ENCODE measurements at places on chromosomes 2 and 18.

DNA sequence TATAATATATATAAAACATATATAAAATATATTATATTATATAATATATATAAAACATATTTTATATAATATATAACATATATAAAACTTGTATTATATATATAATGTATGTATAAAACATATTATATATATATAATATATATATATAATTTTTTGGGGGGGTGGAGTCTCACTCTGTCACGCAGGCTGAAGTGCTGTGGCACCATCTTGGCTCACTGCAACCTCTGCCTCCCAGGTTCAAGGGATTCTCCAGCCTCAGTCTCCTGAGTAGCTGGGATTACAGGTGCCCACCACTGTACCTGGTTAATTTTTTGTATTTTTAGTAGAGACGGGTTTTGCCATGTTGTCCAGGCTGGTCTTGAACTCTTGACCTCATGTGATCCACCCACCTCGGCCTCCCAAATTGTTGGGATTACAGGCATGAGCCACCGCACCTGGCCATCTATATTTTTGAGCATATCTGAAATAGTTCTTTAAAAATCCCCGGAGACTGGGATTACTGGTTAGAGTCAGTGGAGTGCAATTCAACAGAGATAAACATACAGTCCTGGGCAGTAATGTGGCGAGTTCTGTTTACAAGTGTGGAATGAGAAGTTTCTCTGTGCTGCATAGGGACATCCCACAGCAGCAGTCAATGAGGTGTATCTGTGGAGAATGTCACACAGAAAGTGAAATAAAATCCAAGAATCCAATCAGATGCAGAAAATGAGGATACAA lies 208.4 kb downstream of the MYCN start:
- DNase-seq: no peak

- DNase-seq: no peak
Measured at GRCh38 chr2:20507166-20507692, 60.4 kb downstream of the RHOB start.

GRCh38 chr2:68767031-68767961 lies 32.7 kb downstream of the ARHGAP25 start:
- peak; percentile 44 for DNase-seq

DNA sequence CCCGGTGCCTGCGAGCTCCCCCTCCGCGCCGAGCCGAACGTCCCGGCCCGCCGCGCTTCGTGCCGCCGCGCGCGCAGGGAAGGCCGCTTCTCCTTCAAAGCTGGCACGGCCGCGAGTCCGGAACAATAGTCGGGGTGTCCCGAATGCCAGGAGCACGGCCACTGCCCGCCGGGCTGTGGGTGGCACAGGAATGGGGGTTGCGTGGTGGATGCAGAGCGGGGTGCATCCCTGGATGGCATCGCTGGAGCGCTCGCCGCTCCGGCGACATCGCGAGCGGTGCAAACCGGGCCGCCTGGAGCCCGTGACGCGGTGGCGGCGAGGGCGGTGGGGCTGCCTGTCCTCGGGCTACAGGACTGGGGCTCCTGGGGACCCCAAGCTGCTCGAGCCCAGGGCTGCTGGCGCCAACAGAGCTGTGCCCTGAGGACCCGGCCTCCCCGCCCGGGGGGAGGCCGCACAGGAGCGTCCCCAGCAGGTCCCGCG lies 1.1 kb upstream of the SATB2 start:
- DNase-seq: no peak

- no peak for DNase-seq
Measured at GRCh38 chr2:215998636-215999035, 14.7 kb downstream of the MREG start.

DNA sequence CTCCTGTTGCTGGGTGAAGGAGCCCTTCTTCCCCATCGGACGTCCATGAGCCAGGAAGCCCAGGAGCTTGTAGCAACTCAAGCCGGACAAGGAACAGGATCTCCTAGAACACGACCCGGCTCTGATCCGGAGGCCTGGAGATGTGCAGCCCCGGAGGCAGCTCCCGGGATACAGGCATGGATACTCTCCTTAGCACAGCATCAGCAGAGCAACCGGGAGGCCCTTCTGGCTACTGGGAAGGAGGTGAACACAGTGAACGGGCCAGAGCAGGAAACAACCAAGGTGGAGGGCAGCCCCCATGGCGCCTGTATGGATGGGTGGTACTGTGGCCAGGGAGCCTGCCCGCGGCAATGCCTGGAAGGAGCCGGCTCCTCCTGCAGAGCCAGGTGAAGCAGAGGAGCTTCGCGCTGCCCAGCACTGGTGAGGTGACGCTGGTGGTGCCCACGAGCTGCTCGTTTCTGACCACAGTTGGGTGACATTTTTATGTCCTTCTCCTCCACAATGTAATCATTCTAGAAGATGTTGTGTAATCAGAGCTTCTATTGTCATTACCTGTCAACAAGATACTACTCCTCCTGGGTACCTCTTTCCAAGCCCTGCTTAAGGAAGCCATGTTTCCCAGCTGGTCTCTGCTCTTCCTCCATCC lies 94.3 kb downstream of the TWIST2 start:
- no peak for DNase-seq

GRCh38 chr2:181891258-181891965 lies at the start of gene ITPRID2:
TSS of gene ITPRID2 (plus strand) at chr2:181891730. CDS start at chr2:181892067, 337 bp downstream.
- DNase-seq: peak; percentile 70

GRCh38 chr2:157181234-157181633 lies 76.3 kb upstream of the GALNT5 start:
- DNase-seq: no peak

DNA sequence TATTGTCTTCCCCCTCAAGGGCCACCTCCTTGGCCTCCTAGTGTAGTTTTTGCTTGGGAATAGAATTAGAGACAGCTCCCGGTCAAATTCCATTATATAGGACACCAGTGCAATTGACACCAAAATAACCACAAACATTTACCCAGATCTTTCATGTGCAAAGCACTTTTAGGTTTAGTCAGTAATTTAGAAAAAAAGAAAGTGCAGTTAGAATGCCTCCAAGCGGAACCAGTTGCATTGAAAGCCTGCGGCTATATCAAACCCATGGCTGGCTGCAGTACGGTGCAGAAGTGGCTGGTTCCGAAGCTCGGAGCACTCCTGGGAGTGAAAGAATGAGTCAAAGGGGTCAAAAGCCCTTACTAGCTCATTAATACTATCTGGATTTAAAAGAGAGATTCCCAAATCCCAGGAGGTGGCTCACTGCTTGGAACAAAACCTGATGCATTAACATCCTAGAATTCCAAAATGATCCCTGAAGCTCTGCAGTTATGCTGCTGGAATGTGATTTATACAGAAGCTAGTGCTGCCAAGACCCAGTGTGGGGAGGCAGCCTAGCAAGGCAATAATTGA lies 432.2 kb upstream of the KLHL29 start:
- DNase-seq: no peak

GRCh38 chr2:47023332-47023731 lies 107.7 kb upstream of the MCFD2 start:
- DNase-seq: no peak

GRCh38 chr2:212854116-212854515 lies 297.3 kb downstream of the IKZF2 start:
- no peak for DNase-seq

- no peak for DNase-seq
Measured at GRCh38 chr2:152432206-152432653, 97.3 kb downstream of the FMNL2 start.

DNA sequence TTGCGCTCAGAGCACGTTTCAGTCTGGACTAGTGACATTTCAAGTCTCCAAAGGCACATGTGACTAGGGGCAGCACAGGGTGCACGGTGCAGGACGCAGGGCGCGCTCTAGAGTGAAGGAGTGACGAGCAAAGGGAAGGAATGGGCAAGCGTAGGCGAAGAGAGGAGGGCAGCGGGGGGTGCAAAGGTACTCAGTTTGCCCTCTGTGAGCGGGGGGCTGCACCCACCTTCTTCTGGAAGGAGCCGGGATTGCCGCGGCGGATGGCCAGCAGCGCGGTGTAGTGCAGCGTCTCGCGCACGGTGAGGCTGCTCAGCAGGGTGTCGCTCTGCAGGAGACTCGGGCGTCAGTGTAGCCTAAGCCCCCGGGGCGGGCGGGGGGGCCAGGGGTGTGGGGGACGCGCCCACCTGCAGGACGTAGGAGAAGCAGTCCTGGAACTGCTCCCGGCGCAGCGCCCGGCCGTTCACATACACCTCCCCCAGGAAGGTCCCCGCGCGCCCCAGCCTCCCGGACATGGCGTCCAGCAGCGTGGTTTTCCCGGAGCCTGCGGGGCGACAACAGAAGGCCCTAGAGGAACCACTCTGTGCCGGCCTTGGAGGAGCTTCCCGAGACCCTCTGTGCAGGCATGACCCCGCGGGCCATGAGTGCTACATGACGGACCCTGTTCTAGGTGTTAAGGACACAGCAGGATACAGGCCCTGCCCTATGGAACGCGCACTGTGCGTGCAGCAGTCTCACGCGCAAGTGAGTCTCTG lies 6.9 kb downstream of the ABCG5 start:
- no peak for DNase-seq

- no peak for DNase-seq
Measured at GRCh38 chr2:240933966-240934700, 28.0 kb downstream of the CROCC2 start.

DNA sequence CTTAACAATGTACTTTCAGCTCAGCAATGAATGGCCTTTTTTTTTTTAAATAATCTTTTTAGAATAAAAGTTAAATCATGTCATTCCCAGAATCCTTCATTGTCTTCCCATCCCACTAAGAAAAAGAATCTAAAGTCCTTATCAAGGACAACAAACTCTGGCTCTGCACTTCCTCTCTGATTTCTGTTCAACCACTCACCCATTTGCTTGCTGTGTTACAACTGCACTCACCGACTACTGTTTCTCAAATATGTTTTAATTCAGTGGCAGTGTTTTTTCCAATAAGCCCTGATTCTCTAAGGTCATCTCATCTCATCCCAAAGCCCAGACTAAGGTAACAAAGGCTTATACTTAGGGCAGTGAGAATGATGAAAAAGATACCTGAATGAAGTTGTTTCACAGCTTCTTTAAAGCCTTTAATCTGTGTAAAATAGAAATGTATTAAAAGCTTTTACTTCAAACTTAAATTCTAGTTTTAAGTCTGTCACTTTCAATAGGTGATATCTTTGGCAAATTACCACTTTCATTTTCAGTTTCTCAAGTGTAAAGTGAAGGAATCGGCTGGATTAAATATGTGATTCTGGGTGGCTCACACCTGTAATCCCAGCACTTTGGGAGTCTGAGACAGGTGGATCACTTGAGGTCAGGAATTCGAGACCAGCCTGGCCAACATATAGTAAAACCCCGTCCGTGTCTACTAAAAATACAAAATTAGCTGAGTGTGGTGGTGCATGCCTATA lies 87.6 kb downstream of the RBBP8 start:
- DNase-seq: no peak

GRCh38 chr2:130830538-130830937 lies 6.2 kb upstream of the ARHGEF4 start:
- no peak for DNase-seq

DNA sequence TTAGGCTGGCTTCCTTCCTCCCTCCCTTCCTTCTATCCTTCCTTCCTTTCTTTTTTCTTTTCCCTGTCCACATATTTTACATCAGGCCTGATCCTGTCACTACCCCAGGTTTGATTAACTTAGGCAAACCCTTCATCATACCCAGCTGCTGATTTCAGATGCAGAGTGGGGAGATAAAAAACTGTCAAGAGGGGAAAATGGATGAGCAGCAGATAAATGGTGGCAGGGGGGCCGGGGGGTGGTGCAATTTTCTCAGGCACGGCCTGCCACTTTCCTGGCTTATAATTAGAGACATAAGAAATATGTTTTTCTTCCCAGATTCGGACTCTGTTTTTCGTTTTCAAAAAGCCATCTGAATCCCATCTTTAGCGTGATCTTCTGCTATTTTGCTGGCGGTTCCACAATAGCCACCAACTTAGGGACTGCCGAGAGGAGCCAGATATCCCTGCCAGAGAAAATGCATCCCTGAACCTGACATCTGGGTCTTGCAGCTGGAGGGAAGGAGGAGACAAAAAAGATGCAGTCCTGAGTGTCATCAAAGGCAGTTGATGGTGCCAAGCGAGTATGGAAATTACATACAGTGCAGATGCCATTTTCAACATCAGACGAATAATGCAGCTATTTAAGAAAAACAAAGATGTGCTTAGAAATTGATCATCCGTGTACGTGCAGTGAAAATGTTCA lies 49.9 kb downstream of the CXCR4 start:
- no peak for DNase-seq

- DNase-seq: no peak
Measured at GRCh38 chr18:2486426-2486825, 84.9 kb downstream of the METTL4 start.

- no peak for DNase-seq
Measured at GRCh38 chr2:238267884-238268680, 20.3 kb downstream of the PER2 start.

GRCh38 chr2:84999553-84999955 lies 28.6 kb downstream of the KCMF1 start:
- no peak for DNase-seq
